ENCODE measurements at places on chromosomes 16 and 17.

GRCh38 chr16:78988361-78988969 lies 612.1 kb downstream of the MAF start:
- DNase-seq, result no peak

DNA sequence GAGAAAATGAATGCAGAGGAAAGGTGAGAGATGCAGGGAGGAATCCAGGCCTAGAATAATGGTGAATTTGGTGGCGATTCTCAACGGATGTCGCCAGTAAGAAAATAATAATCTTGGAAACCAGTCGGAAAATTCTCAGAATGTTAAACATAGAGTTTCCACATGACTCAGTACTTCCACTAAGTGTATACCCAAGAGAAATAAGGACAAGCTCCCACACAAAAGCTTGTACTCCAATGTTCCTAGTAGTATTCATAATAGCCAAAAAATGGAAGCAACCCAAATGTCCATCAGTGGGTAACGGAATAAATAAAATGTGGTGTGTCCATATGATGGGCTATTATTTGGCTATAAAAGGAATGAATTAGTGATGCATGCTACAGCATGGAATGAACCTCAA lies 19.4 kb upstream of the ENGASE start:
- DNase-seq, result no peak

- DNase-seq, result no peak
Observed at GRCh38 chr17:28788100-28788499, 44.3 kb downstream of the TRAF4 start.

DNA sequence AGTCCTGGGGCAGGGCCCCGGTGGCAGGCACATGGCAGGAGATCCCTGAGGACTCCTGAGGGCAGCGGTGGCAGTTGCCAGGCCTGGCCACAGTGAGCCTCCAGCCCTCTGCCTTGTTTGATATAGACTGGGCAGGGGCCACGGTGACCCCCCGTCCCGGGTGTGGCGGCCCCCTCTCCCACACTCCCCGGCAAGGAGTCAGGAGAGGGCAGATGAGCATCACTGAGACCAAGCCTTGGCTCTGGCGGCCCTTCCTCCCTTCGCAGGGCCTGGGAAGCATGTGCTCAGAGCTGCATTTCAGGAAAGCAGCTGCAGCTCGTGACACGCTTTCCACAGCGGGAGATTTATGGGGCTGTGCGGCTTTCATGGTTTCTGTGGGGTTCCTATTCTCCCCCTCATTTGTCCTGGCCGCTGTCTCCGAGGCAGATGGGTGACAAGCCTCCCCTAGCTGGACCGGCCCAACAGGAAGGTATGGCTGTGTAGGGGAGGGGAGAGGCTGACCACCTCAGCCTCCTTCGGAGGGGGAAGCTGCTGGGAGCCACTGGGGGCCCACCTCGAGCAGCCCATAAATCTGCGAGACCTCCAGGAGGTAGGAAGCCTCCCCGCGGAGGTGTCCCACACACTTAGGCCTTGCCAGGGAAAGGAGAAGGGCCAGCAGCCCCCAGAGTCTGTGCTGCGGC lies 211.4 kb downstream of the NTN1 start:
- no peak for DNase-seq

DNA sequence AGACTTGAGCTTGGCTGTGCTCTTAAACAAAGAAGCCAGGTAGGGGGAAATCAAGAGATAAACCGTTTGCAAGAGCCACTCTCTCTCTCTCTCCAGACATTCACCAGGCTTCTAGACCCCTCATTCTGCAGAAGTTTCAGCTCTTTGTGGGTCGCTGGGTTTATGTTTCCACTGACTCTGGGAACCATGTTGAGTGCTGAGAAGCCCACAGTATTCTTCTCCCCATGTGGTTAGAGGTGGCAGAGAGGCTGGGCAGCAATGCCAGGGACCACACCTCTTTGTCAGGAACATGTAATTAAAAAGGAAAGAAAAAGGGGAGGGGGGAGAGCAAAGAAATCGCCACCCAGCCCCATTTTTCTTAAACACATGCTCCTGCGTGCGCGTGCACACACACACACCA lies 154.8 kb upstream of the SOX9 start:
- no peak for DNase-seq

DNA sequence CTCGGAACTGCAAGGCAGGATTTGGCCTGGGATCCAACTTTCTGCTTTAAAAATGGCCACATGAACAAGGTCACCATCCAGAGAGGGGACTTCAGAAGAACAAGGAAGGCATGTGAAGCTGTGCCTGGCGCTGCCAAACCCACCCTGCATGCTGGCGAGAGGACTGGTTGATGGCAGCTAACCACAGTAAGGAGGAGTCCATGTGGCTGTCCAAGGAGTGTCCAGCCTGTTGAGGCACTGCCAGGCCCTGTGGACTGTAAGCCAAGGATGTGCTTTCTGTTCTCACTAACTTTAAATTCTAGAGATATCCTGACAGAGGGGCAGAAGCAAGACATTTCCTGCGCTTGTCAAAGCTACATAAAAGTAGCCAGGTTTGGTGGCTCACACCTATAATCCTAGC lies 40.4 kb downstream of the CDK5R1 start:
- DNase-seq, result no peak

DNA sequence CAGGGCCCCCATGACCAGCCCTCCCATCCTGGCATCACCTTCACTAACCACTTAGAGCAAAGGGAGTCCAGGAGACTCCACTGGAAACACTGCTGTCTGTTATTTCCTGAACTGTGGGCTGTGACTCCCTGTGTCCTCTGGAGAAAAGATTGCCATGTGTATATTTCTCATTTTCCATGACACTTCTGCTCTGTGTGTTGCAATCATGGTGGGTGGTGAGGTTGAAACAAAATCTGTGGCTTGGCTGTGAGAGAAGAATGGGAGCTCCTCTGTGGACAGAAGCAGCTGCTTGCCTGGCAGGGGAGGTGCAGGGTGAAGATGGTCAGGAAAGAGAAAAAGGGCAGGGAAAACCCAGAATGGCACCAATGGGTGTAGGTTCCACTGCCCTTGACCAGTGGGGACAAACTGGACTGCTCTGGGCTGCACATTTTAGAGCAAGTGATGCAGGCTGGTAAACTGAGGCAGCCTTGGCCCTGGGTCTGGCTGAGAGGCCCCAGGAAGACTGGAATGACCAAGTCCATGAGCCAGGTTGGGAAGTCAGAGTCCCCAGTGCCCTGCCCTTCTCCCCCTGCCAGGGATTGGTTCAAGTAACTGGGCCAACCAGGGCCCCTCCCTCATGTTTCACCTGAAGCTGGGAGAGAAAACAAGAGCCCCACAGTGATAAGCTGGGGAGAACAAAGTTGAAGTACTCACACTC lies 314.3 kb downstream of the C16orf95 start:
- no peak for DNase-seq

- DNase-seq, result peak; percentile 44
Observed at GRCh38 chr16:2475413-2476344, 752 bp downstream of the TBC1D24 start.

DNA sequence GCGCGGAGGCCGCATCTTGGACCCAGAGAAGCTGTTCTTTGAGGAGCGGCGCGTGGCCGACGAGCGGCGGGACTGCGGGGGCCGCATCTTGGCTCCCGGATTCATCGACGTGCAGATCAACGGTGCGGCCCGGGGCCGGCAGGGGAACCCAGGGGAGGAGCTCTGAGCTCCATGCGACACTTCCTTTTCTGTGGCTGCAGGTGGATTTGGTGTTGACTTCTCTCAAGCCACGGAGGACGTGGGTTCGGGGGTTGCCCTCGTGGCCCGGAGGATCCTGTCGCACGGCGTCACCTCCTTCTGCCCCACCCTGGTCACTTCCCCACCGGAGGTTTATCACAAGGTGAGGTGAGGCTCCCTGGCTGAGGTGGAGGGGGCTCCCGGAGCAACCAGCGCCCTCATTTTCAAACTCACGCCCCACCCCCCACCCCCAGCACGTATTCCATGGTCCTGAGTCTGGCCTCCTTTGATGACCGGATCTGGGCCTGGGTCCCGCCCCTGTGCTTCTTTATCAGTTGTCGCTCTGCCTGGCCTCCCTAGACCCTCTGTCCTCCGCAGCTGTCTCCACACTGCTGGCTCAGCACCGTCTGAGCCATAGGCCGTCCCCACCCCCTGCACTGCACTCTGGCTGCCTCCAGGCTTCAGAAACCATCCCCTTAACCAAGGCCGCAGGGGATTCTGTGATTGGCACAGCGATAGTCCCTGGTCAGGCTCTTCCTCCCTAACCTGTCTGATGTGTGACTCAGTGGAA lies 787 bp downstream of the AMDHD2 start:
- DNase-seq, result no peak

GRCh38 chr16:2337431-2338296 lies 2.9 kb downstream of the ABCA3 start:
- DNase-seq, result no peak

- no peak for DNase-seq
Observed at GRCh38 chr17:32491371-32492263, 4.8 kb downstream of the CDK5R1 start.

DNA sequence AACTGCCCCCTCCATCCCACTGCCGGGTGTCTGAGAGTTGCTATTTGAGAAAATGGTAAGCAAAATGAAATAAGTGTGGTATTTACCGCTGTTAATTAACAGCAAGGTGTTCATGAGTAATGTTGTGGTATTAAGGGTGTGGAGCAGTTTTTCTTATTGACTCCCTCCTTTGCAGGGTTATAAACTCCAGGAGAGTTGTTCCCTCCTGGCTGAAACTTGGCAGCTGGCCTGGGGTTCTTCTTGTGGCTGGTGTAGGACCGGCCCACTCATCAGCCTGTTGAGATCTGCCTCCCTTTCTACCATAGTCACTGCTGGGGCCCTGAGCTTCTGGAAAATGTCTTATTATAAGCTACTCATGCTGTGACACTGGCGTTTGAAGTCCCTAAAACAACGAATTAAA lies 128.6 kb downstream of the SOX9 start:
- DNase-seq, result no peak

DNA sequence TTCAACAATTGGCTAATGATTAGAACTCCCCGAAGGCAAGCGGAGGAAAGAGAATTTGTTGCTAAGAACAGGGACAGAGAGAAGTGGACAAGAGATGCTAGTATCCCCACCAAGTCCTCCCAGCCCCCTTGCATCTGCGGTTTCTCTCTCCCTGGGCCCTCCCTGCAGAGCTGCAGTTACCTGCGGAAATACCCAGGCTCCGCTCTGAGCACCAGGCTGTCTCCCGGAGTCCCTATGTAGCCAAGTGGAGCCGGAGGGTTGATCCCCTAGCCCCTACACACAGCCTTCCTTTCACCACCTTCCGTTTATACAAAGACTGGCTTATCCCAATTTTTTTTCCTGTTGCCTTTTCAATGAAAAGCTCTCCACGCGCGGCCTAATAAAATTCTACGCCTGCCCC lies 834.4 kb downstream of the KCNJ2 start:
- DNase-seq, result no peak

DNA sequence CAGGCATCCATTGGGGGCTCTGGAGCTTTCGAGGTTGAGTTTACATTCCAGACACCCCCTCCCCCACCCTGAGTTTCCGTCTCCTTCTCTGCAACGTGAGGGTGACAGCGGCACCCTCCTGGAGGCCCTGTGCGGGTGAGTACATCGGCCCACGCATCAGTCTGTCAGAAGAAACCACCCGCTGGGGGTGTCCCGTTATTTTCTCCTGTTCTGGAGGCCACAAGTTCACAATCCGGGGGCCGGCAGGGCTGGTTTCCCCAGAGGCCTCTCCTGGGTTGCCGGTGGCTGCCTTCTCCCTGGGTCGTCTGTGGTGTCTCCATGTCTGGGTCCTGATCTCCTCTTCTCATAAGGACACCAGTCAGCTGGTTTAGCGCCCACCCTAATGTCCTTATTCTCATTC lies 35.7 kb downstream of the GSE1 start:
- no peak for DNase-seq

DNA sequence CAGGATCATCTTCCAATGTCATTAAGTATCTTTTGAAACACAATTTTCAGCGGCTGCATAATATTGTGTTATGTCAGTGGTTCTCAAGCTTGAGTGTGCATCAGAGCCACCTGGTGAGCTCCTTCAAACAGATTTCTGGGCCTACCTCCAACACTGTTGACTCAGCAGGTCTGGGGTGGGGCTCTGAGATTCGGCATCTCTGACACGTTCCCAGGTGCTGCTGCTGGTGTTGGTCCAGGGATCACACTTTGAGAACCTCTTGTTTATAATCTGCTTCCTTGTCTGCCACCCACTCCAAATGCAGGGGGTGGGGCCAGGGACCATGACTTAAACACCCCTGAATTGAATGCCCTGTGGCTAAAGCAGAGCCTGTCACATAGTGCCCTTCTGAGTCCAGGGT lies 73.8 kb upstream of the HNF1B start:
- DNase-seq, result no peak

DNA sequence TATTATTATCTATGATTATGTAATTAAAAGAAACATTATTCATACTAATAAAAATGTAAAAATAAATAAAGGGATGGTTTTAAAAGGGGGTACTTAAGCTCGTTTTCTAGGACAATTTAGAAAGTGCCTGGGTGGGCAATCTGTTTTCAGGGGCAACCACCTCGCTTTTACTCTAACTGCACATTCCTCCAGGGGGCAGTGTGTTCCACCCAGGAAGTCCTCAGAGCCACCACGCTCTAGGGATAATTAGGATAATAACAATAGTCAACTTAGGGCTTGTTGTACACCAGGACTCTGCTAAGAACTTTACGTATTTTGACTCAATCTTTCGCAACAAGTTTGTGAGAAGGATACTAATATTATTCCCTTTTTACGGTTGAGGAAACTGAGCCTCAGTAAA lies 396.7 kb upstream of the MAF start:
- no peak for DNase-seq

DNA sequence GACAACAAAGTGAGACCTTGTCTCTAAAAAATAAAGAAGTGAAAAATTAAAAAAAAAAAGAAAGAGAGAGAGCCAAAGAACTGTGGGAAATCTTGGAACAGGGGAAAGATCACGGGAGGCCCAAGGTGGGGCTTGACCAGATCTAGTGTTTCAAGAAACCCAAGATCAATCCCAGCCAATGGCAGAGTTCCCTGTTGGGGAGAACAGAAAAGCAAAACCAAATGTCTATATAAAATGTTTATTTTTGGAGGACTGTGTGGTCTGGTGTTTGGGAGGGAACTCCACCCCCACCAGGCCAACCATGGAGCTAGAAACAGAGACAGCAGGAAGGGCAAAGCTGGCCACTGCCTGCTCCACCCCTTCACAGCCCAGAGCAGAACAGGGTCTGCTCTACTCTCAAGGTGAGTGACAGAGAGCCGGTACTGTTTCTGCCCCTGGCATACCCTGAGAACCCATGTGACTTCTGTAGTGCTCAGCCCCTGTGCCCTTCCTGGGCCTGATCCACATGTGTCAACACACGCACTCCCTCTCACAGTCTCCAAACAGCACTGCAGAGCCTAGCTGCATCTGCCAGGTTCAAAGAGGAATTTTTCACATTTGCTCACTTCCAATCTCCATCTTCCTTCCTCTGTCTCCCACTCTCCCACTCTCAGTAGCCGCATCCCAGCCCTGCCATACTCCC lies 3.7 kb downstream of the TMEM101 start:
- DNase-seq, result no peak
